Stimulated activated CD8-positive, alpha-beta memory T cell treated with anti-CD3 and anti-CD28 coated beads, Interleukin-4, amount 100 ng/mL, for 1 hour (primary cell): ENCODE measurements at places on chromosomes 4 and X.

DNA sequence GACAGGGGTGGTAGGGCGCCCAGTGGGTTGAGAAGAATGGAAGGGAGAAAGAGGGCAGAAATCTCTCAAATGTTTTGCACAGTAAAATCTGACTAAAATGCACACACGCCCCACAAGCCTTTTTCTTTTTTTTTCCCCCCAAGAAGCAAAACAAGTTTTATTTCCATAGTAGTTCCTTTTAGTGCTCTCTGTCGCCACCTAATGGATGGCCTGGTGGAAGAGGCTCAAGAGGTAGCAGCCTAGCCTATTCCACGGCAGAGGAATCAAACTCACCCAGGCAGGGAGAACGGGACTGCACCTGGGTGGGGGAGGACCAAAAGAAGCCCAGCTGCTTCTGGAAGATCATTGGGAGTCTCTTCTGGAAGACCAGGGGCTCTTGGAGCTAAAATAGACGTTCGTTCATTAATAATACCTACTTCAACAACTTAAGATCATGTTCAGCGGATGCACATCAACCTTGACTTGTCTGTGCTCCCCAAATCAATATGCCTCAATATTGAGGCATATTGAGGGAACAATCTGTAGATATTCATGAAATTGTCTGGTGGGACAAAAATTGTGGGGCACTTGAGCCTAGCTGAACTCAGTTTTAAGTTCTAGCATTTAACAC is 31.6 kb upstream of the IRAK1 start:
- peak; percentile 40 for DNase-seq

- DNase-seq, result no peak
These were observed 45.9 kb downstream of the TEC start for GRCh38 chr4:48223633-48224295.

- DNase-seq, result no peak
These were observed 16.9 kb upstream of the LRBA start for GRCh38 chr4:151031831-151032605.

DNA sequence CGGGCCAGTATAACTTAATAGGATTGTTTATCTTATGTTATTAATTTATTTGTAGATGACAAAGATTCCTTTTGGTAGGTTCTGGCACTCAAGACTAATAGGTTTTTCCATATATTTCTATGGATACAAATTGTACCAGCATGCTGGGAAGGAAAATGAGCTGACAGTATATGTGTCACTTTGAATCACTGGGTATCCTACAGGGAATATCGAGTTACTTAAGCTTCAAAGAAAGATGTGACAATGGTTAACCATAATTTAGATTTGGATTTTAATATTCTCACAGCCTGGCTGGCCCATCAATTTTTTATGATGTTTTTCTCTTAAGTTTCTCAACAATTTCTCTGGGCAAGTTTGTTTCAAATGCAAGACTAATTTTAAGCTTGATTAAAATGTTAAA is 498.8 kb upstream of the FTHL17 start:
- DNase-seq, result no peak

- DNase-seq, result no peak
These were observed 33.8 kb downstream of the PNMA5 start for GRCh38 chrX:152960115-152960514.

- DNase-seq, result no peak
These were observed 43.9 kb downstream of the GABRB1 start for GRCh38 chr4:47075262-47075661.

DNA sequence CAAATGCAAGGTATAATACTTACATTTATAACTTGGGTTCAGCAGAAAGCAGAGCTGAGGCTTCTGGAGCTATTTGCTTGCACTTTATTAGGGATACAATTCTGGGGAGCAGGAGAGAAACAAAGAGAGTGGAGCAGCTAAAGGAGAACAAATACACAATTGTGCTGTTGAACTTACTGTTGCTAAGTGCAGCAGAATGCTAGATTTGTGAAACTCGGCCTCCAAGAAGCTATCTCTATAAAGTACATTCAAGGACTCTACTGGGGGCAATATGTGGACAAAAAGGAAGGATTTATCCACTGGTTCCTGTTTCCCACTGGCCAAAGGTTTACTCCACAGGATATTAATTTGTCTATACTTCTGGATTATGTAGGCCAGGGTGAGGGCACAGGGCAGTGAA is 86.8 kb downstream of the PPP1R2C start:
- no peak for DNase-seq

- no peak for DNase-seq
These were observed 16.6 kb upstream of the ZNF718 start for GRCh38 chr4:107444-108429.

GRCh38 chr4:158824425-158825274 is 55.8 kb downstream of the FNIP2 start:
- no peak for DNase-seq

GRCh38 chr4:174181827-174182226 is 101.6 kb downstream of the FBXO8 start:
- DNase-seq, result no peak

DNA sequence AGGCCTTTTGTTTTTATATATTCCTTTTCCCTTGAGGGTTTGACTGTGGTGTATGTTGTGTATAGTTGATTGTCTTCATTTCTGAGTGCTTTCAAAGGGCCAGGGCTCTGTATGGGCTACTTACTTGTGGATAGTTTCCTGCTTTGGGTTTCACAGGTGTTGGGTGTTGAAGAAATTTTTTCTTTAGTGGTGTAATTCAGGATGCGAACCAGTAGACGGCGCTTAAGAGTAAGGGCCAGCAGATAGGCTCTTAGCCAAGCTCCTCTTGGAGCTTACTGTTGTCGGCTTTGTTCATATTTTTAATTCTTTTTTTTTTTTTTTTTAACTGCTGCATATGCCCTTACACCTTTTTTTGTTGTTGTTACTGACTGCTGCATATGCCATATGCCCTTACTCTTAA is 276.3 kb upstream of the GALNT7 start:
- DNase-seq, result no peak

DNA sequence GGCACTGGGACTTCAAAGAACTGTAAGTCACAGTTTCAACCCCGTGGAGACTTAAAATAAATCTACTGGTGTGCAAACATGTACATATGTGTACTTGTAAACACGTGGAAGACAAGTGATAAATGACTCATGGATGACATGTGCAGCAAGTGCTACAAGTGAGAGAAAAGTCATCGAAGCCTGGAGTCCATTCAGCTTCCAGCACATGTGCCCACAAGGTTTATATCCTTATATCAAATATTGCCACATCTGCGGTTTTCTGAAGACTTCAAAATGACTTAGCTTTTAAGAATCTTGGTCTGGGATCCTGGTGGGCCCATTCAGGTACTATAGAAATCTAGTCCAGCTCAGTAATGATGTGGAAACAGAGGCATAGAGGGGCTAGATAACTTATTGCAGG is 33.0 kb upstream of the TTC29 start:
- DNase-seq, result no peak

DNA sequence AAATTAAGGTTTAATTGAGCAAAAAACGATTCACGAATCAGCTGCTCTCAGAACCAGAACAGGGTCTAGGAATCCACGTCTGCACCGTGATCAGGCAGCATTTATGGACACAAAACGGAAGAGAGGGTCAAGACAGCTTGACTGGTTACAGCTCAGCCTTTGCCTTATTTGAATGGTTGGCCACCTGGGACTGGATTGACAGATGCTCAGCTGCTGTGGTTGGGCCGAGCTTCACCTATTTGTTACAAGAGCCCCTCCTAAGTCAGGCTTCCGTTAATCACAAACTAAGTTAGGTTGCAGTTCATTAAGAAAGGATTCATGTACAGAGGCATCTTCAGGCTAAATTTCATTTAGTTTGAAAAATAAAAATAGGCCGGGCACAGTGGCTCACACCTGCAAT is 50.6 kb upstream of the MAN2B2 start:
- no peak for DNase-seq

- no peak for DNase-seq
These were observed 53.0 kb downstream of the HAND2 start for GRCh38 chr4:173477016-173477415.

DNA sequence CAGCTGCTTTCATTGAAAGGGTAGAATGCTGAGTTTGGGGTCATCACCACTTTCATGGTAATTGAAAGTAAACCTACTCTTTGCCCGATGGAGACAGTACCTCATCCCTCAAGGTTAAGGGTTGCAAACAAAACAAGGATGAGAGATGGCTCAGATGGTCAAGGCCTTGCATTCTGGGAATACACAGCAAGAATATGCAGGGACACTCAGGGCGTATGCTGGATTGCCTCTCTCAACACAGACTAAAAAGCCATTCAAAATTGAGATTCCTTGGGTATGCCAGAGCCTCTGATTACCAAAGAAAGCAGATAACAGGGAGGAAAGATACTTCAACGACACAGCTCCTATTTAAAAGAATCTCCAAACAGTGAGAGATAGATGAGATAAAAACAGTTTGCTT is 310.4 kb downstream of the ARAP2 start:
- no peak for DNase-seq

DNA sequence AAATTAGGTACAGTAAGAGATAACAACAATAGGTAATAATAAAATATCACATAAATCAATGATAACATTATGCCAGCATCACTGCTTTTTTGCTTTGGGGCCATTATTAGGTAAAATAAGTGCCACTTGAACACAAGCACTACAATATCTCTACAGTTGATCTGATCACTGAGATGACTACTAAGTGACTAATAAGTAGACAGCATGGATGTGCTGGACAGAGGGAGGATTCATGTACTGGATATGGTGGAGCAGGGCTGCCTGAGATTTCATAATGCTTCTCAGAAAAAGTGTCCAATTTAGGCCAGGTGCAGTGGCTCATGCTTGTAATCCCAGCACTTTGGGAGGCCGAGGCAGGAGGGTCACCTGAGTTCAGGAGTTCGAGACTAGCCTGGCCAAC is 137.8 kb upstream of the IL1RAPL2 start:
- DNase-seq, result no peak

DNA sequence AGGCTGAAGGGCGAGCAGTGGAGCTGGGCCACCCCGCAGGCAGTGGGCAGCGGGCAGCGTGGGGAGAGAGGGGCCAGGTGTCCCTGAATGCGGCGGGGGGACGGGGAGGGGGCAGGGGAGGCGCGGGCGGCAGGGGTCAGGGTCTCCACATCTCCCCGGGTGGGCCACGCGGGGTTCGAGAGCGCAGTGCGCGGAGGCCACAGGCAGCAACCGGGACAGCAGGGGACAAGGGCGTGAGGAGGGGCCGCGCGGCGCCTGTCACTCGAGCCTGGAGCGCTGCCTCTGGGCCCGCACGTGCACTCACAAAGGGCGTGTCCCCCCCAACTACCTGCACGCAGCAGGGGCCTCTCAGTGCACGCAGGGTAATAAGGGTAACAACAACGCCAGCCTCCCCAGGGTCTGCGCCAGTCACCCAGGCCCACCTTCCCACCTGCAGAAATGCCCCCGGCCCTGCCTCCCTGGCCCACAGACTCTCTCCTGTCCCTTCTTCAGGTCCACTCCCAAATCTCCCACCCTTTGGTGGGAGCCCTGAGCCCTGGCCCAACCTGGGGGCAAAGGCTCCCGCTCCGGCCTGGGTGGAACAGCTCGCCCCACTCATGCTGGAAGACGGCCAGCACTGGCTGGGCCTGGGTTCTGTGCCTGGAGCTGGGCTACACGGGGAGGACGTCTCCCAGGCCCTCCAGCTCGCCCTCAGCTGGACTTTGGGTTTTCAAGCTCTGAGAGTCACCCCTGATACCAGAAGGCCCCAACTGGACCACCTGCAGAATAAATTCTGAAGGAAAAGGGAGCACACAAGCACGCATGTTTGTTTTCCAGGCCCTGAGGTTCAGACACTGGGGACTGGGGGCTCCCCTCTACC is 53.2 kb downstream of the ZFYVE28 start:
- DNase-seq, result no peak

DNA sequence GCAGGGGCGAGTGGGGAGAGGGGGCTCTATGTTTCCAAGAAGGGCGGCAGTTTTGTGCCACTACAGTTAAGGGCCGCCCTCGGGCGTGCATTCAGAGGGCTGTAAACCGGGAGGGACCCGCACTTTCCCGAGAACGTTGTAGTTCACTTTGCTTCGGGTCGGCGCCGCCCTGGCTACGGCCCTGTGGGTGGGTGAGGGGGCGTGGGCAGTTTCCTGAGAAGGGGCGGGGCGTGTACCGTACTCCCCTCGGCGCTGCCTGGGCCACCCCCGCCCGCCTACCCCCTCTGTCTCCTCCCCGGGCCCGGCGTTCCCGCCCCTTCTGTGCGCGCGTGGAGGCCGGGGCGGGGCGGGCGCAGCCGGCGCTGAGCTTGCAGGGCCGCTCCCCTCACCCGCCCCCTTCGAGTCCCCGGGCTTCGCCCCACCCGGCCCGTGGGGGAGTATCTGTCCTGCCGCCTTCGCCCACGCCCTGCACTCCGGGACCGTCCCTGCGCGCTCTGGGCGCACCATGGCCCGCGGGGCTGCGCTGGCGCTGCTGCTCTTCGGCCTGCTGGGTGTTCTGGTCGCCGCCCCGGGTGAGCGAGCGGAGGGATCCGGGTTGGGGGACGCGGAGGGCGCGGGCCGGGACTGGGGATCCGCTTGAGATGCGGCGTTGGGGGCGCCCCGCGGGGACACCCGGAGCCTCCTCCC is at the start of gene CD99:
CD99 (plus strand) TSS at position 440 of the 687 bp plus-strand sequence; CDS start at position 506, 66 bp downstream.
- DNase-seq, result peak; percentile 80

GRCh38 chrX:110836982-110837381 is 41.4 kb upstream of the CHRDL1 start:
- DNase-seq, result no peak

DNA sequence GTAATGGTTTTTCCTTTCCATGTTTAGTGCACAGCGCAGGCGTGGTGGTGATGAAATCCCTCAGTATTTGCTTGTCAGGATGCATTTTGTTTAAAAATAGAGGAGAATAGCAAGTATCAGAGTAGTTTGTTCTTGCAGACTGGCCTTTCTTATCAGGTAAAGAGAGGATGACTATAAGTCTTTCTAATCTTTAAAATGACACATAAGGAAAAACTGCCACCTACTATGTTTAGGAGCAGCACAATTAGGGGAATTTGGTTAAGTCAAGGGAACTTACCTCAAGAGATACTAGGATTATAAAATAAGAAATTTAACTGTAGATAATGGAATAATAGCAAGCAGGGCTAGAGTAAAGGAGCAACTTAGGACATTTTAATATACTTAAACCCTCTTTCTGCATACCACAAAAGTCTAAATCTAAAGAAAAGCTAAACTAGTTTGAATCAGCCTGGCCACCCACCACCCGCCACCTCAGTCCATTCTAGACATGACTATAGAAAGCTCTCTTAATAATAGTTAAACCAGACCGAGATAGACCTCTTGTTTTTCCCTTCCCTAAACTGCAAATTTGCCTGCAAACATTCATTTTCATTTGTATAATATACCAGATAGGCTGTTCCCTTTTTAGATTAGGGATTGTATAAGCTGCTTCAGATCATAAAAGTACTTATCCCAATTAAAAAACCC is 62.0 kb downstream of the APOOL start:
- no peak for DNase-seq

- no peak for DNase-seq
These were observed 30.1 kb upstream of the HGFAC start for GRCh38 chr4:3411676-3412075.

DNA sequence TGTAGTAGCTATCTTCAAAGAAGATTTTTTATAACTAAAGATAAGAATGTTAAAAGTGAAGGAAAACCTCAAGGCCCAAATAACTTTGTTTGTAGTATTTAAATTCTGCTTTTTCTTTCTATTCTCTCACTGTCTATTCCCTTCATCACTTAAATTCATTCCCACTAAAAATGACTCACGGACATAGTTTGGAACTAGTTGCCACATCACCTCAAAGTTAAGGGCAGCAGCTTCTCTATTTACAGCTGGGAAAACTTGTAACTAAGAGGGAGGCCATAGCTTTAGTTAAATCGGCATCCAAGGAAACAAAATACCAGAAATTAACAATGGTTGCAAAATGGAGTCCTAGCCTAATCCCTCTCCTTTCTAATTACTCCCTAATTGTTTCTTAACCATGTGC is 325.4 kb upstream of the MAGEB2 start:
- no peak for DNase-seq
